H7 (cell line): ENCODE measurements at places on chromosomes 3 and 15. TPM values are rescaled to one million over a fixed set of nuclear protein-coding genes. Genes with fewer than 3 reads are reported as not detected.
A peak's percentile ranks its signal among the peaks of the same experiment; 100 is the strongest.

GRCh38 chr3:55538158-55538557 is 51.1 kb upstream of the WNT5A start:
- peak; percentile 69 for DNase-seq

- DNase-seq: no peak
Observed at GRCh38 chr3:86976219-86976618, 14.7 kb downstream of the VGLL3 start.

EPHB1 gene
- total RNA-seq: 0.48 and 3.3 TPM in 2 replicates

ARL13B gene
- total RNA-seq: 6.3 and 8.1 TPM in 2 replicates

CORO2B gene
- total RNA-seq: 3.8 and 5.4 TPM in 2 replicates

ZNF148 gene
- total RNA-seq: 9.7 and 14.3 TPM in 2 replicates
